Urinary bladder (tissue), 4 donors: ENCODE measurements at places on chromosomes 13 and 19.

DNA sequence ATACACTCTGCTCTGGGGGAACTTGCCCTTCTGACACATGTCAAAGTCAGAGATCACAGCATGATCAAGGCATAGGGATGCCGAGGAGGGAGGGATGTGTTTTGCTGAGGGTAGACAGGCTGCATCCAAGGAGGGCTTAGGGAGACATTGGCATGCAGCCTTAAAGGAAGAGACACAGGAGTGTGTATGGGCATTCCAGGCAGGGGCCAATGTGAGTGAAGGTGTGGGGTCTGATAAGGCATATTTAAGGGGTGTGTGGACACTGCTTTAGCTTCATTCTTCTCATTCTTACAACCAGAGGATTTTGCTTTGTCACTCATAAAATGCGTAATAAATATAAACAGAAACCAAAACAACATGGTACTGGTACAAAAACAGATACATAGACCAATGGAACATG lies 193.4 kb downstream of the RGCC start:
- DNase-seq = no peak

DNA sequence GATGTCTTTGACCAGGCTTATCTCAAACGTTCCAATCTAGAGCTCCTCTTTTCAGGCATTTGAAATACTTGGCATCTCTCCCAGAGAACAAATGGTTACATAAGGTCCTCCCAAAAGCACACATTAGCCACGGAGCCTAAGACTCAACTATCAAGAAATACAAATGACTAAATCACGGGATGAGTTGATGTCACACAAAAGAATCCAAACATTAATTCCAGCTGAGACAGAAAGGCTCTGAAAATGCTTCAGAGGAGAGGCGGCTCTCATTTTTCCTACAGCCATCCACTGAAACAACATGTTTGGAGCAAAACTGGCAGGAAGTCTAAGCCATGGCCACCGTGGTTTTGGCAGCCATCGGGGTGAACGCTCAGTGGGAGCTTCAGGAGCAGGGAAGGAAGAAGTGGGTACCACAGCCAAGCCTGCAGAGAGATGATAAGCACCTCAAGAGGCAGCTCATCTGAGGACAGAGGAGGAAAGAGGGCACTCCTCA lies 122.5 kb downstream of the STK24 start:
- DNase-seq = no peak

- DNase-seq = no peak
Measured at GRCh38 chr19:45934551-45935230, 20.1 kb upstream of the NANOS2 start.

- DNase-seq = no peak
Measured at GRCh38 chr19:2140138-2140569, 11.2 kb downstream of the AP3D1 start.

GRCh38 chr13:79435561-79435990 lies 29.5 kb upstream of the RBM26 start:
- no peak for DNase-seq

DNA sequence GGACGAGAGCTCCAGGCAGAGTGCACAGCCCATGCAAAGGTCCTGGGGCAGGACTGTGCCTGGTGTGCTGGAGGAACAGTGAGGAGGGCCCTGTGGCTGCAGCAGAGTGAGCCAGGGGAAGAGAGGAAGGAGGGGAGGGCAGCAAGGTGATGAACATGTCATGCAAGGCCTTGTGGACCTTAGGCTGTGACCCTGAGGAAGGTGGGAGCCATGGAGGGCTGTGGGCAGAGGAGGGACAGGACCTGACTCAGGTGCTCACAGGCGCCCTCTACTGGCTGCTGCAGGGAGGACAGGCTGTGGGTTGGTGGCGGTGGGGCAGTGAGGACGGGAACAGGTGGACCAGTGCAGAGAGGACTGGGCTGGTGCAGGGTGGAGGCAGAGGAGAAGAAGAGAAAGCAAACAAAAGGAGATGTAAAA lies 170.3 kb downstream of the PTPRS start:
- DNase-seq = no peak
